Activated gamma-delta T cell treated with anti-CD3 and anti-CD28 coated beads, Interleukin-2, amount 50 U/mL, for 16 hours (primary cell): ENCODE measurements at places on chromosomes 7 and 10.

- no peak for DNase-seq
Observed at GRCh38 chr10:24695452-24695851, 28.2 kb downstream of the ARHGAP21 start.

- DNase-seq = no peak
Observed at GRCh38 chr10:88672041-88672440, 7.8 kb downstream of the LIPF start.

DNA sequence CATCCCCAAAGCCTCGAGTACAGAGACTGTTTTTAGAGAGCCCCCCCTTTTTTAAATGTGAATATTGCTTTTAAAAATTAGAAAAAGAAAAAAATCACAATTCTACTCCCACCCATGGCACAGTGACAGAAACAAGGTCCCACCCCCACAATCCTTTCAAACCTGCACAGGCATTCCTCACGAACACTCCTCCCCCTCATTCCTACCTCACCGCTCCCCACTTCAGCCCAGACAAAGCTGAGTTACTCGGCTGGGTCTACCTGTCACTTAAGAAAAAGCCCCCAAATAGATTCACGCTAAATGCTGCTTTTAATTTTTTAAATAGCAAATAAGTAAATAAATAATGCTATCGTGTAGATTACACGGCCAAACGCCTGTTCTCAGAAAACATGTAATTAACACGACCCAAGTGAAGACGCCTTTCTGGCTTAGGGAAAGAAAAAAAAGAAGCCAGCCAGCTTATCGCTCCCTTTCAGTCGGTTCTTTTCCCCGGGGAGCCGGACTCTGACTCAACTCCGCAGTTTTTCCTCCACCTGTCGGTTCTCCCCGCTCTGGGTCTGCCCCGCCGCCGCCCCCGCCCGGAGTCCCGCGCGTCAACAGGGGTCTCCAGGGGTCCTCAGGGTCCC lies 739 bp downstream of the MPP7 start:
- DNase-seq = no peak

- no peak for DNase-seq
Observed at GRCh38 chr7:102840404-102840803, 72.4 kb upstream of the LRRC17 start.

- DNase-seq = no peak
Observed at GRCh38 chr7:115229401-115230105, 307.7 kb downstream of the MDFIC start.

DNA sequence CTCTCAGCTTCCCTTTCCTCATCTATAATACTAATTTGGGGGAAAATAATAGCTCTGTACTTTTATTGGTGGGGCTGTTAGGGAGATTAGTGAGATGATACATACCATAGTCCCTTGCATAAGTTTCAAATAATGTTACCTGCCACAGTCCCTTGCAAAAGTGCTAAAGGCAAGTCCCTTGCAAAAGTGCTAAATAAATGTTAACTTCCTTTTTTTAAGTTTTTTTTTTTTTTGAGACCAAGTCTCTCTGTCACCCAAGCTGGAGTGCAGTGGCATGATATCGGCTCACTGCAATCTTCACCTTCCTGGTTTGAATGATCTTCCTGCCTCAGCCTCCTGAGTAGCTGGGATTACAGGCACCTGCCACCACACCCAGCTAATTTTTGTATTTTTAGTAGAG lies 43.4 kb upstream of the SRGN start:
- DNase-seq = no peak

GRCh38 chr7:106720641-106721040 lies 59.7 kb upstream of the CCDC71L start:
- no peak for DNase-seq

- DNase-seq = no peak
Observed at GRCh38 chr10:20598590-20598989, 298.5 kb downstream of the NEBL start.

- DNase-seq = no peak
Observed at GRCh38 chr7:151114151-151115090, 28.1 kb downstream of the AGAP3 start.

- no peak for DNase-seq
Observed at GRCh38 chr7:72435366-72435765, 23.2 kb upstream of the CALN1 start.

- DNase-seq = no peak
Observed at GRCh38 chr10:103960103-103960502, 6.8 kb upstream of the SLK start.

GRCh38 chr7:123975084-123975483 lies 50.0 kb downstream of the SPAM1 start:
- no peak for DNase-seq

GRCh38 chr7:1355568-1356340 lies 103.5 kb downstream of the MICALL2 start:
- no peak for DNase-seq

GRCh38 chr10:15141136-15142054 lies 27.1 kb downstream of the NMT2 start:
- DNase-seq = no peak

- no peak for DNase-seq
Observed at GRCh38 chr10:106573106-106573505, 591.4 kb downstream of the SORCS1 start.

DNA sequence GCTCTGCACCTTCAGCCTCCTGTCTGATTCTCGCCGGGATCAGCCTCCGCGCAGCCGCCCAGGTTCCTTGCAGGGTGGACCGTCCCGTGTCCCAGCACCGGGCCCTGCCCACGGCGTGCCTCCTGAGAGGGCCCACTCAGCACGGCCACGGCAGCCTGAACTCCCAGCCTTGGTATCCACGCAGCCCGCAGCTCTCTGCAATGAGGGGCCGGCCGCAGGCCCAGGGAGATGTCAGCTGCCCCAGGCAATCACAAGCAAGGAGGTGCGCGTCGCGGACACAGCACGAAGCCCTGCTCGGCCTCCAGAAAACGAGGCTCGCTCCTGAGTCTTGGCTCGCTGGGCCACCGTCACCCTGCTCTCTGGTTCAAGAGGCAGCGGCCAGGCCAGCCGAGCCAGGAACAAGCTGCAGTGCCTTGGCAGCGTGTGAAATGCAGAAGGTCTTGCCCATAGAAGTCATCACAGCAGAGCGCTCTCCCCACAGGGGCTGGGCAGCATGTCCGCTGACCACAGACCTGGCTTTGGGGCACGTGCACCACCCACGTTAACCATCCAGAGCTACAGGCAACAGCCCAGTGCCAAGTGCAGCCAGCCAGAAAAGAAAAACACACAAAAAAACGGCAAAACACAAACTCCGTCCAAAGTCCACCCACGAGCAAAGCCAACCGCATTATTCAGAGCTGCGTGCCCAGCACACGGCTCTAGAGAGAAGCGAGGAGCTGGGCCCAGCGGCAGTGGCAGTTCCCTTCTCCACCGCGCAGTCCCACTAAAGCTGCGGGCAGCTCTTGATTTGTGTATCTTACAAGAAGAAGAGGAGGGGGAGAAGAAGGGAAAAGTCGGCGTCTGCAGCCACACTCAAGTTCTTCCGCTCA lies 13.9 kb downstream of the GPER1 start:
- DNase-seq = no peak

- DNase-seq = no peak
Observed at GRCh38 chr7:147756300-147756699, 834.3 kb upstream of the C7orf33 start.

- no peak for DNase-seq
Observed at GRCh38 chr10:77386838-77387237, 250.8 kb downstream of the KCNMA1 start.

GRCh38 chr7:13907831-13908230 lies 81.6 kb downstream of the ETV1 start:
- no peak for DNase-seq

- no peak for DNase-seq
Observed at GRCh38 chr7:43014406-43014805, 82.2 kb downstream of the MRPL32 start.

DNA sequence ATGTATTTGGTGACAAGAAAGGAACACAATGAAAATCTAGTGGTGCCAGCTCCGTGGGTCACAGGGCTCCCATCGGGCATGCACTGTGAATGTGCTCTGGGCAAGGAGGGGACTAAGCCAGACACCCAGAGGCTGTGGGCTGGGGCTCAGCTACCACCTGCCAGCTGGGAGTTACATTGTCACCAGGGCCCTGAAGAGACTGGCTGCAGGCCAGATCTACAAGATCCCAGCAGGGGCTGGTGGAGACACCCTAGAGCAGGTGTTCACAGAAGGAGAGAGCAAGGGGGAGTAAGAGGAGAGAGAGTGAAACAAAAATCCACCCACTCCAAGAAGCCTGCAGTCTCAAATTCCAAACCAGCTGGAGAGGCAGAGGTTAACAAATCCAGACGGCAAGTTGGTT lies 116.6 kb upstream of the ADCY1 start:
- no peak for DNase-seq

GRCh38 chr10:35265435-35265834 lies 70.9 kb upstream of the CCNY start:
- no peak for DNase-seq

DNA sequence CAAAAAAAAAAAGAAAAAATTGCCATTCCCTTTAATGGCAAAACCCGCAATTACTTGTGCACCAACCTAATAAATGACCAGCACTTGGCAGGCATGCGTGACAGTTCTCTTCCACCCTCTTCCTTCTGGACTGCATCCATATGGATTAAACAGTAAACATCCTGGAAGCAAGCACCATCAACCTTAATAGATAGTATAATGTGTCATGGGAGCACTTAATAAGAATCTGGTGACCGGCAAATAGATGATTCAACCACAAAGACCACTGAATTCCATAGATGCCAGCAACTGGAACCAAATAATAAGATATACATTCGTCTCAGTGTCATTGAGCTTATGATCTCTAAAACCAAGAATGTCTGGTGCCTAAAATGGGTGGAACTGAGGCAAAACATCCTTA lies 610.2 kb downstream of the CALN1 start:
- no peak for DNase-seq

GRCh38 chr10:68955355-68955831 lies 577 bp upstream of the DDX21 start:
- no peak for DNase-seq

DNA sequence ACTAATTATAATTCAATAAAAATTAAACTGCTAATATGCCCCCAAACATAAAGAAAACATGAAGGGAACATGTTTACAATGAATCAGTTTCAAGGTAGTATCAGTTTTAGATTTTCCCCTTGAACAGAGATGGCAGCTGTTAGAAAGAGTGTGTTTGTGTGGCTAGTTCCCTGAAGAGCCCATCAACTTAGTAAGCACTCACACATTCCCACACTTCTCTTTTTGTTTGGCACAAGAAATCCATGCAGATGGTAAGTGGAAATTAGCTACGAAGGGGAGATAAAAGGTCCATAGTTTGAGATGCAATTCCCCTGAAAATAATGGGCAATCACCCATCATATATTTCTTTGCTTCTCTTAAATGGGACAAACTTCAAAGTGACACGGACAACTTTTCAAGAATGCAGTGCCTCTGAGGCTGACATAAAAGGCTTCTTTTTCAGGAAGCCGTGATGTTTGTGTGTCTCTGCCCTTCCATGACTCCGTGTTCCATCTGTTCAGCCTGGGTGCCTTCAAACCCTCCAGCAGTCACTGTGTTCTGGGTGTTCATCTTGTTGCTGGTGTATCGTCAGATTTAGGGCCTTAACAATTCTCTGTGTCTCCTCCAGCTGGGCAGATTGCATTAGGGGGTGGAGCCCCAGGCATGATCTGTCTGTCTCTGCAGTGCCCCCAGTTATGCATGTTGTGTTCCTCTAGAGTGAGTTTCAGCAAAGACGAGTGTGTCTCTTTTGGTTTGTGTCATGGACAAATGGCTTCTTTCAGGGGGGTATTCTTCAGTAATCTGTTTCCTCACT lies 259.5 kb upstream of the NPY start:
- DNase-seq = no peak

DNA sequence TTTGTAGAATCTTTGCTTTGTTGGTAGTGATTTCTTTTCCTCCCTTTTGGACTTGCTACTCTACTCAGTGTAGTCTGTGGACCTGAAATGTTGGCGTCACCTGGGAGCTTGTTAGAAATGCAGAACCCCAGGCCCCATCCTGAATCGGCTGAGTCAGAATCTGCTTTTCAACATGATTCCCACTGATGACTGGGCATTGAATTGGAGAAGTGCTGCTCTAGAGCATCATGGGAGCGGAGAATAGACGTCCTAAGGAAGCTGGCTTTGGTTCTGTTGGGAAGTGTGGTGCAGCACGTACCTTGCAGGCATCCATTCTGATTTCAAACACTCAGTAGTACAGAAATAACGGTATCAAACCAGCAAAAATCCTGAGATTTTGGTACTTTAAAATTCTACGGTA lies 54.7 kb downstream of the RBM33 start:
- no peak for DNase-seq

GRCh38 chr10:129078746-129079145 lies 388.3 kb upstream of the MGMT start:
- DNase-seq = no peak

DNA sequence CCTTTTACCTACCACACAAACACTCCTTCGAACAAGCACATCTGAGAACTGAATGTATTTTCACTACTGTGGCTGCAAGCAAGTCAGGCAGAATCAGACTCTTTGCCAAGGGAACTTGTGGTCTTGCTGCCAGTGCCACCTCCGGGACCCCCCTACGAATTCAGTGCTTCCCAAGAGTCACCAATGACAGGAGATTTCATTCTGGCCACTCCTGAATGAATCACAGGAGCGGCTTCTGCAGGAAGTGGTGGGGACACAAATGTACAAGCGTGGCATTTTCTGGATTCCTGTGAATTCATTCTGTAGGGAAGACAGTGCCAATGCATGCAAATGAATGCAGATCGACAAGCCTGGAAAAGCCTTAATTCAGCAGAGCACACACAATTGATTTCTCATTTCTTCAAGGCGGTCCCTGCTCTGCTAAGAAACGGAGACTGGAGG lies 161.2 kb downstream of the CAMK1D start:
- DNase-seq = no peak

- no peak for DNase-seq
Observed at GRCh38 chr7:132614428-132615318, 38.4 kb upstream of the PLXNA4 start.

- DNase-seq = no peak
Observed at GRCh38 chr7:131096267-131096927, 231.3 kb upstream of the MKLN1 start.

- no peak for DNase-seq
Observed at GRCh38 chr10:74675484-74675883, 150.9 kb upstream of the KAT6B start.

DNA sequence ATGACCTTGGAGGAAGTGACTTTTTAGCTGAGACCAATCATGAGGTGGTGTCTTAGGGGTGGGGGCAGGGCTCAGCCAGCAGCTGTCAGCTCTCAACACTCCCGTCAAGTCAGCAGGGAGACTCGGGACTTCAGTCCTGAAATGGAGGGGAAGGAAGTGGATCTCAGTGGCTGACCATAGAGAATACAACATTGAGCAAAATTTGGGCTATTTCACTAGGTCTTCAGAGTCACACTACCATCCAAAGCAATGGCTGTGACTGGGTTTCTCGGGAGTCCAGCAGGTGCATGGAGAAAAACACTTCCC lies 16.8 kb upstream of the GIMAP6 start:
- no peak for DNase-seq

DNA sequence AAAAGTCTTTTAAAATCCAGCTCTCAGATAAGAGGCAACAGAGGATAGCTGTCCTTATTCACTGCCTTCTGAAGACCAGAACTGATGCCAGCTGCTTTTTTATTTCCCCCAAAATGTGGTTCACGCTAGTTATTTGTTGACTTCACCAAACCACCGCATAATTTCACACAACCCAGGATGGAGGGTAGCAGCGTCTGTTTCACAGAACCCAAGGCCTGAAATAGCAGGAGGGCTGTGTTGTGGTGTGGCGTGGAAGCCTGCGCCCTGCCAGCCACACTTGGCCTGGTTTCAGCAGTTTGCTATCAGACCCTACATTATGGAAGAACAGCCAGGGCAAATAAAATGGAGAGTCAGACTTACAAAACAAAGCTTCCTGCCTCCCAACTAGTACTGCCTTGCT lies 155.4 kb downstream of the DYNC1I1 start:
- DNase-seq = no peak
